IMR-90 (cell line): ENCODE measurements at places on chromosomes 3 and 15. TPM values are rescaled to one million over a fixed set of nuclear protein-coding genes. Genes with fewer than 3 reads are reported as not detected.

GRCh38 chr3:52088445-52089367 lies 32.3 kb upstream of the DUSP7 start:
- H3K36me3 ChIP-seq: no peaks in the 10 kb centered on the region
- H3K4me3 ChIP-seq: no peak overlapping the region
- peak overlapping the region; percentile 24 for H3K27ac ChIP-seq
- no peaks in the 10 kb centered on the region for H3K27me3 ChIP-seq

- DNase-seq: no peak
- H3K27ac ChIP-seq: no peak overlapping the region
- H3K36me3 ChIP-seq: peaks cover 6% of the 10 kb centered on the region
- H3K4me1 ChIP-seq: peaks cover 5% of the 10 kb centered on the region
- H3K4me3 ChIP-seq: no peak overlapping the region
Measured at GRCh38 chr3:42213417-42213816, 52.6 kb downstream of the CCK start.

DNA sequence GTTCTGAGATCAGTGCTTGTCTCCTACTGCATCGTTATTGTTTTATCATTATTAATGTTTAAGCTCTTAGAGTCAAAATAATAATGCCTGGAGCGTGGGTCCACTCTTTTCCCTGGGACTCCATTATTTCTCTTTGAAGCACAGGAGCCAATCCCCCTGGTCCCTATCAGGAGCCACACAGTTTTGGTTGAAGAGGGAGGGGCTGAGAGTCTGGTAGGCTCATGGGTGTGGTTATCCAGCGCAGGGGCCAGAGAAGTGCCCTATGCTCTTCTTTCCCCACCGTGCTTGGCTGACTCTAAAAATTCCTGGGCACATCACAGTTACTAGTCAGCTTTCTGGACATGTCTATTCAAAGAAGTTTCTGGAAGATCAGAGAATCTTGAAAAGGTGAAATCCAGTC lies 121.5 kb downstream of the DNAJB8 start:
- no peak for DNase-seq
- peaks cover 5% of the 10 kb centered on the region for H3K36me3 ChIP-seq
- H3K4me3 ChIP-seq: no peak overlapping the region
- no peak overlapping the region for H3K27ac ChIP-seq
- peaks cover 11% of the 10 kb centered on the region for H3K4me1 ChIP-seq

DNA sequence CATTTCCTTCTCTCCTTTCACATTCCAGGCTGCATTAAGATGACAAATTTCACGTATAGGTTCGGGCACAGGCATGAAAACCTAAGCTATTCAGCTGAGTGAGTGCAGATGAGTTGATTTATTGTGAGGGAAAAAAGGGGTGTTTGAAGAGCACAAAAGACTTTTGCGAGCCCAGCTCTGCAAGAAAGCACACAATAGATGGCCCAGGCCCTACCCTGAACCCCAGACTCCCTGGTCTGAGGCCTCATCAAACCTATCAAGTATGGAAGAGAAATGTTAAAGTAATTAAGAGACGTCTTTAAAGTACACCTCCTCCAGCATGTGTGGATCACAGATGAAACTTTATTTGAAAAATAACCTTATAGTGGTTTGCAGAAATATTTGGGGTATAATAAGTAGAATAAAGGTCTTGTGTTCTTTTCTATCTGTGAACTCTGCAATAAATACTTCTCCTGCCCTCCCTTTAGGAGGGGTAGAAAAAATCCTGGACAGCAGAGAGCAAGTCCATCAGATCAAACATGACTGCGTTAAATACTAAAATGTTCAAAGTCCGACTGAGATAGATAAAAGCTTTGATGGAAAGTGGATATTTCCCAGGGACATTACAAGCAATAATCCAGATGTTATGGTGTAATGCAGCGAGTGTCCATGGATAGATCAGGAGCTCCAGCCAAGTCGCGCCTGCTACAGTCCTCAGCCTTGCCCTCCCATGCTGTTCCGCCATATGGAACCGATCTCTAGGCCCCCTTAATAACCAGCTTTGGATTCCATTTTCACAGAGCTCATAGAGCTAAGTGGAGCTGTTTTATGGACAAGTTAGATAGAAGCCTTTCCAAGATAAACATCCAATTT lies 121.5 kb downstream of the MCTP2 start:
- no peak overlapping the region for H3K27ac ChIP-seq
- H3K36me3 ChIP-seq: no peaks in the 10 kb centered on the region
- no peaks in the 10 kb centered on the region for H3K4me1 ChIP-seq
- H3K4me3 ChIP-seq: no peak overlapping the region
- H3K27me3 ChIP-seq: no peaks in the 10 kb centered on the region

DNA sequence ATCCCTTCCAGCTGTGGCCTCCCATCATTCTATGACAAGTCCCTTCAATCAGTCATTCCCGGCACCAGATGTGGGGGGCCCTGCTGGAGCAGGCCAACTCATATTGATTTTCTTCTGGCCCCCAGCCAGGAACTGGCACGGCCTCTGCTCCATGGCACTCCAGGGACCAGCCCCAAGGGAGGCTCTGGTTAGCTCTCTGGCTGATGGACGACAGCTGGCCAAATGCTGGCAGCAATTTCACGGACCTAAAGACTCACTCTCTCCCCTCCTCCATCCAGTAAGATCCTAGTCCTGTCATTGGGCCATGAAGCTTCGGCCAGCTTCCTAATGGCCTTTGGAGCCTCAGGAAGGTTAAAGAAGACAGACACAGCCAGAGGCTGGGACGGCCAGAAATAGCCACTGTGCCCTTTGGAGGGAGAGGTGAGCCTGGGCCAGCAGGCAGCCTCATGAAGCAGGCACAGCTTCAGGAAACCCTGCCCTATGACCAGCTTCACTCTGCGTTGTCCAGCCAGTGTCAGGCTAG lies 131.0 kb downstream of the MEX3B start:
- H3K4me3 ChIP-seq: no peak overlapping the region
- H3K36me3 ChIP-seq: no peaks in the 10 kb centered on the region
- DNase-seq: no peak
- no peak overlapping the region for H3K27ac ChIP-seq
- peaks cover 14% of the 10 kb centered on the region for H3K4me1 ChIP-seq
- H3K27me3 ChIP-seq: no peaks in the 10 kb centered on the region

GRCh38 chr15:66692808-66693596 lies 9.0 kb upstream of the SMAD6 start:
- no peaks in the 10 kb centered on the region for H3K36me3 ChIP-seq
- no peaks in the 10 kb centered on the region for H3K27me3 ChIP-seq
- no peaks in the 10 kb centered on the region for H3K4me1 ChIP-seq
- H3K4me3 ChIP-seq: no peak overlapping the region
- no peak for DNase-seq

GRCh38 chr3:143644370-143645089 lies 203.7 kb downstream of the SLC9A9 start:
- H3K36me3 ChIP-seq: no peaks in the 10 kb centered on the region
- H3K4me1 ChIP-seq: no peaks in the 10 kb centered on the region
- no peaks in the 10 kb centered on the region for H3K27me3 ChIP-seq
- no peak overlapping the region for H3K4me3 ChIP-seq

DNA sequence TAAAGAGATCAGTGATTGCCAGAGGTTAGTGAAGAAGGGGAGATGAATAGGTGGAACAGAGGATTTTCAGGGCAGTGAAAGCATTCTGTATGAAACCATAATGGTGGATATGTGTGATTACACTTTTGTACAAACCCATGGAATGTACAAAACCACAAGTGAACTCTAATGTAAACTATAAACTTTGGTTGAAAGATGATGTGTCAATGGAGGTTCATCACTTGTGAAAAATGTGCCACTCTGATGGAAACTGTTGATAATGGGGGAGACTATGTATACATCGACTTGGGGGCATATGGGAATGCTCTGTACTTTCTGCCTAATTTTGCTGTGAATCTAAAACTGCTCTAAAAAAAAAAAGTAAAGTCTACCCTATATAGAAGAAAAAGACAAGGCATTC lies 68.7 kb upstream of the ARHGEF3 start:
- peaks cover 2% of the 10 kb centered on the region; the same call in 1 of the 2 replicates for H3K4me1 ChIP-seq
- peaks cover 6% of the 10 kb centered on the region for H3K27me3 ChIP-seq
- DNase-seq: peak; percentile 28
- no peak overlapping the region for H3K27ac ChIP-seq
- no peaks in the 10 kb centered on the region for H3K36me3 ChIP-seq

- H3K27me3 ChIP-seq: no peaks in the 10 kb centered on the region
- H3K27ac ChIP-seq: no peak overlapping the region
Measured at GRCh38 chr3:20480786-20481365, 294.9 kb upstream of the SGO1 start.

DNA sequence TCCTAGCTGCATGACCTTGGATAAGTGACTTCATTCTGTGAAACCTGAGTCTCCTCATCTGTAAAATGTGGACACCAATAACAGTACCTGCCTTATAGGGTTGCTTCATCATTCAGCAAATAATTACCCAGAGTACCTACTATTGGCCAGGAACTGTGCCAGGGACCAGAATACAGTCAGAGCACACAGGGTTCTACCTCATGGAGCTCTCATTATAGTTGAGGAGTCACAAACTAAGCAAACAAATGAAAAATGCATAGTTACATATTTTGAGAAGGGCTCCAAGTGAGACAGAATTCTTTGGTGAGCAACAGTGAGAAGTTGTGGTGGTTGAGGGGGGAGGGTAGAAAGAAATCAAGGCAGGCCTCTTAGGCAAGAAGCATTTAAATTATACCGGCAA lies 308.6 kb upstream of the WNT5A start:
- DNase-seq: peak; percentile 4
- no peaks in the 10 kb centered on the region for H3K36me3 ChIP-seq
- no peak overlapping the region for H3K4me3 ChIP-seq

DNA sequence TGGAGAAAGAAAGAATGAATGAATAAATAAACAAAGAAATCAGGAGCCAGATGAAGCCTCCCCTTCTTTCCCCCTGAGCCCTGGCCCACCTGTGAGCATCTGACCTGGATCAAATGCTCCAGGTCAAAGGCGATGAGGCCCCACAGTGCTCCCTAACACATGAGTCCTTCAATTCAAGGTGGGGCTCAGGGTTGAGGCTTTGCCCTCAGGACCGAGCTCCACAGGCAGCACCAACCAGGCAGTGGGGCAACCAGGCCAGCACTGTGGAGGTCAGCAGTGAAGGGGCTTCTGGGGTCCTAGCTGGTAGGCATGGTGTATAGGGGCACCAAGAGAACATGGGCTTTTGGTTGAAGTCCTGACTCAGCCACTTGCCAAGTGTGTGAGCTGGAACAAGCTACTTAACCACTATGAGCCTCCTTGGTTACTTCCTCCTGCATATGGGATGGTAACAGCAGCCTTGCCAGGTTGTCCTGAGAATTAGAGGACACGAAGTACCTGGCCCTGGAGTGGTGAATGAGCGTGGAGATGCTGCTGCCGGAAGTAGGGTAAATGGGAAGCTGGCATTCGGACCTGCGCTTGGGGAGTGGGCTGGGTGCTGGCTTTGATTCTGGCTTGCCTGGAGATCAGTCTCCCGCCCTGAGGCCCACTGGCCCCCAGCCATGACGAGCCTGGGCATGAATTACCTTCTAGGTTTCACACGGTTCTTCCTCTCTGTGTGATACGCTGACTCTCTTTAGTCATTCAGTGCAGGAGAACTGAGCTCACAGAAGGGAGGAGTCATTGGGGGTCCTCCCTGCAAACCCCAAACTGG lies 10.0 kb upstream of the PAQR5 start:
- peak overlapping the region; percentile 60; the same call in 1 of the 2 replicates for H3K27ac ChIP-seq
- no peak overlapping the region for H3K4me3 ChIP-seq
- H3K4me1 ChIP-seq: peaks cover 16% of the 10 kb centered on the region; the same call in 1 of the 2 replicates
- peaks cover 2% of the 10 kb centered on the region; the same call in 1 of the 2 replicates for H3K27me3 ChIP-seq
- no peaks in the 10 kb centered on the region for H3K36me3 ChIP-seq

Gene GRK7
- not detected in 2 replicates for total RNA-seq

Gene NME9
- total RNA-seq: not detected in 2 replicates

Gene ESYT3
- under 0.01 TPM in 2 replicates for total RNA-seq
